ENCODE measurements at places on chromosomes 7 and 10.
A peak's percentile ranks its signal among the peaks of the same experiment; 100 is the strongest.

GRCh38 chr10:103184615-103185014 lies 8.5 kb downstream of the NT5C2 start:
- peaks cover 32% of the 10 kb centered on the region for H3K36me3 ChIP-seq
- no peak for DNase-seq
- no peak overlapping the region for H3K4me3 ChIP-seq
- H3K27me3 ChIP-seq = no peaks in the 10 kb centered on the region
- H3K27ac ChIP-seq = peak overlapping the region; percentile 74
- peaks cover 89% of the 10 kb centered on the region for H3K4me1 ChIP-seq

DNA sequence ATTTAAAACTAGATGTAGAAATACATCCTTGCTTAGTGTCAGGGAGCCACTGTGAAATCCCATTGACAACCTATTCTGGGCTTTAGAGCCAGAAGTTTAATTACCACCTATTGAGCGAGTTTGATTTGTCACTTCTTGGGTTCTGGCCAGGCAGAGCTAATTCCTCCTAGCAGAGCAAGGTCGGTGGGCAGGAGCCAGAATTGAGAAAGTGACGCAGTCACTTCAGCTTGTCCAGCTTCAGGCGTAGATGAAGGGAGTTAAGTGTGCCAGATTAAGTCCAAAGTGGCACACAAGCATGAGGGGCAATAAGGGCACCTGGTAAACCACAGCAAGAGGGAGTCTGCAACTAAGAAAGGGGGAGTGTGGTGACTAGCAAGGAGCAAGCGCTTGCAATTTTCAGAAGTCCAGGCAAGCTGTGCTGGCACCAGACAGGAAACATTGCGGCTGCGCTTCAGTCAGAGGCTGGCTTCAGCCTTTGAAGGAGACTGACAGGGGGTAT lies 119.4 kb downstream of the ST7 start:
- H3K4me1 ChIP-seq = no peaks in the 10 kb centered on the region
- H3K27me3 ChIP-seq = no peaks in the 10 kb centered on the region
- no peak for DNase-seq
- no peaks in the 10 kb centered on the region for H3K36me3 ChIP-seq
- H3K4me3 ChIP-seq = no peak overlapping the region

- H3K4me1 ChIP-seq = no peaks in the 10 kb centered on the region
- no peaks in the 10 kb centered on the region for H3K36me3 ChIP-seq
- DNase-seq = no peak
Observed at GRCh38 chr7:51121931-51122425, 194.6 kb downstream of the COBL start.

DNA sequence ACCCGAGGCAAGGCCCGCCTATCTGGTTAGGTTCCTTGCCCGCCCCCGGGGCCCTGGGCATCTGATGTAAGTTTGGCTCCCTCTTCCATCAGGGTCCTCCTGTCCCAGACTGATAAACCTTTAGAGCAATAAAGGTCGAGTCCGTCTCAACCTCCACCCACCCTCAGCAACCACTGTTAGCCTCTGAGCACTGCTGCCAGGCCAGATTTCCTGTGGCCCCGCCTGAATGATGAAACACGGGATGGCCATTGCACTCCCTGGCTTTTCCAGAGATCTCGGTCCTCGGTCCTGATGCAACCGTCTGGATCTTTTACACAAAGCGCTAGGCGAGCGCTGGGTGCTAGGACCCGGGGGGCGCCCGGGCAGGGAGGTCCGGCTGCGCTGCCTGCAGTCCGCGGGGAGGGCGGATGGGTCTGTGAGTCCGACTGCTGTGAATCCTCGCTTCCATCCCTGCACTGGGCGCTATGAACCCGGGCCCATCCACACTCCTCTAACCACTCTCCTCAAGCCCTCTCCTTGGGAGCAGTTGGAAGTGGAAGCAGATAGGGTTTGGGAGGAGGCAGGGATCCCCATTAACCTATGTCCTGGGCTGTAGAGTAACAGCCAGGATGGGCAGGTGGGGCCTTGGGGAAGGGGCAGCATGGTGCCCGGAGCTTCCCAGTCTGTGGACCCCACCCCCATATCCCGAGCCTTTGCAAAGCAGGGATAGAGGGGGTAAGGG lies 875 bp upstream of the DDIT4 start:
- H3K27me3 ChIP-seq = no peaks in the 10 kb centered on the region
- peak overlapping the region; percentile 1 for H3K4me3 ChIP-seq
- DNase-seq = peak; percentile 41
- H3K36me3 ChIP-seq = peaks cover 25% of the 10 kb centered on the region

DNA sequence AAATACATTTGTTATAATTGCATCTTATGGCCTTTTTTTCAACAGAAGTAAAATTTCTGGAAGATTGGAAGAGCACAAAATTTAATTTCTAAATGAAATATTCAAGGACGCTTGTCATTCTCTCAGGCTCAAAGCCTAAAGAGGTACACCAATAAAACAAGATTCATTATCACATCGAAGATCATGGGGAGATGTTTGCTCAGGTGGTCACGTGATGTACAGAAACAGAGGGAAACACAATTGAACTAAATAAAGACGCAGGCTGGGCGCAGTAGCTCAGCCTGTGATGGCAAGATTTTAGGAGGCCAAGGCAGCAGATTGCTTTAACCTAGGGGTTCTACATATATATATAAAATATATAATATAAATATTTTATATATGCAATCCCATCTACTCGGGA lies 37.3 kb upstream of the TMEM254 start:
- H3K27me3 ChIP-seq = no peaks in the 10 kb centered on the region
- DNase-seq = no peak
- H3K4me1 ChIP-seq = no peaks in the 10 kb centered on the region
- no peaks in the 10 kb centered on the region for H3K36me3 ChIP-seq

- no peak overlapping the region for H3K27ac ChIP-seq
- no peak overlapping the region for H3K4me3 ChIP-seq
- no peaks in the 10 kb centered on the region for H3K4me1 ChIP-seq
- H3K36me3 ChIP-seq = no peaks in the 10 kb centered on the region
- DNase-seq = no peak
- no peaks in the 10 kb centered on the region for H3K27me3 ChIP-seq
Observed at GRCh38 chr10:66940965-66941364, 15.1 kb downstream of the LRRTM3 start.

GRCh38 chr10:93070378-93071176 lies 3.1 kb upstream of the CYP26A1 start:
- no peaks in the 10 kb centered on the region for H3K36me3 ChIP-seq
- H3K27me3 ChIP-seq = peaks cover 4% of the 10 kb centered on the region
- no peak for DNase-seq
- H3K4me1 ChIP-seq = no peaks in the 10 kb centered on the region
- H3K4me3 ChIP-seq = no peak overlapping the region
- no peak overlapping the region for H3K27ac ChIP-seq

- no peak overlapping the region for H3K4me3 ChIP-seq
- no peak overlapping the region for H3K27ac ChIP-seq
- peaks cover 91% of the 10 kb centered on the region for H3K36me3 ChIP-seq
Observed at GRCh38 chr10:12241810-12242529, 46.0 kb downstream of the CDC123 start.

GRCh38 chr10:33478675-33479125 lies 144.2 kb upstream of the NRP1 start:
- H3K4me1 ChIP-seq = no peaks in the 10 kb centered on the region
- no peak overlapping the region for H3K4me3 ChIP-seq
- DNase-seq = no peak
- no peaks in the 10 kb centered on the region for H3K27me3 ChIP-seq
- no peaks in the 10 kb centered on the region for H3K36me3 ChIP-seq

- no peak overlapping the region for H3K4me3 ChIP-seq
- no peaks in the 10 kb centered on the region for H3K27me3 ChIP-seq
- peaks cover 17% of the 10 kb centered on the region for H3K4me1 ChIP-seq
- no peaks in the 10 kb centered on the region for H3K36me3 ChIP-seq
- peak; percentile 69 for DNase-seq
Observed at GRCh38 chr10:74738985-74739567, 87.3 kb upstream of the KAT6B start.

- DNase-seq = no peak
- H3K27ac ChIP-seq = no peak overlapping the region
- H3K4me3 ChIP-seq = no peak overlapping the region
- peaks cover 20% of the 10 kb centered on the region for H3K4me1 ChIP-seq
Observed at GRCh38 chr10:70376436-70377378, 5.7 kb downstream of the LRRC20 start.

GRCh38 chr10:16724509-16724908 lies 92.7 kb downstream of the RSU1 start:
- DNase-seq = no peak
- no peak overlapping the region for H3K4me3 ChIP-seq
- no peaks in the 10 kb centered on the region for H3K36me3 ChIP-seq

- no peaks in the 10 kb centered on the region for H3K27me3 ChIP-seq
- H3K4me3 ChIP-seq = no peak overlapping the region
- no peaks in the 10 kb centered on the region for H3K36me3 ChIP-seq
- no peaks in the 10 kb centered on the region for H3K4me1 ChIP-seq
Observed at GRCh38 chr10:99080275-99080945, 155.2 kb downstream of the HPSE2 start.

DNA sequence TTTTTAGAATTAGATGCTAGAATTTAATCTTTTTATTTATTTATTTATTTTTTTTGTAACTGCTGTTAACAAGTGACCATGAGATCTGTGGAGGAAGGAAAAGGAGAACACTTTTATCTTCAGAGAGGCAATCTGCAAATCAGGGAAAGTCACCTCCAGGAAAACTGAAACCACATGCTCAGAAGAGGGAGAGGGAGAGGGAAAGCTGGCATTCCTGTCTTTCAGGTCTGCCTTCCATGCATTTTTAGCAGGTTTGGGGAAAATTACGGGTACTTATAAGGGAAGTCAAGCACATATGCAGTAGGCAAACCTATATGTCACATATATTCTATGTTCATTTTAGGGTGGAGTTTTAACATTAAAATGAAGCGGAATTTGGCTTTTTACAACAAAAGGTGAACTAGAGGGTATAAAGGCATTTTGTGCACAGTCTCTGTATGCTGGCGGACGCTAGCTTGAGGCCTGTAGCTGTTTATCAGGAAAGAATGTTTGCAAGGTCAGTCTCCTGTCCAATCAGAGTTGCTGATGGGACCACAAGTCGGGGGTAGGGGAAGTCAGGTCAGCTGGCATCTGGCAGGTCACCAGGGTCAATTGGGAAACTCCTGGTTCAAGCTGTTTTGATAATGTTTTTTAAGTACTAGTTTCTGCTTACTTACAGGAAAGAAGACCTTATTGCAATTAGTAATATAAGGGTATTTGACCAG lies 333.5 kb downstream of the GPR158 start:
- no peak overlapping the region for H3K4me3 ChIP-seq
- no peak overlapping the region for H3K27ac ChIP-seq
- no peaks in the 10 kb centered on the region for H3K27me3 ChIP-seq
- no peaks in the 10 kb centered on the region for H3K4me1 ChIP-seq
- no peaks in the 10 kb centered on the region for H3K36me3 ChIP-seq
- DNase-seq = no peak

- H3K36me3 ChIP-seq = peaks cover 20% of the 10 kb centered on the region
- peaks cover 85% of the 10 kb centered on the region for H3K4me1 ChIP-seq
- peak overlapping the region; percentile 94 for H3K27ac ChIP-seq
Observed at GRCh38 chr7:1940863-1941262, 270.8 kb downstream of the ELFN1 start.

Measured in DND-41 (cell line).